ENCODE measurements at places on chromosomes 4 and X. TPM values are rescaled to one million over a fixed set of nuclear protein-coding genes. Genes with fewer than 3 reads are reported as not detected.

DNA sequence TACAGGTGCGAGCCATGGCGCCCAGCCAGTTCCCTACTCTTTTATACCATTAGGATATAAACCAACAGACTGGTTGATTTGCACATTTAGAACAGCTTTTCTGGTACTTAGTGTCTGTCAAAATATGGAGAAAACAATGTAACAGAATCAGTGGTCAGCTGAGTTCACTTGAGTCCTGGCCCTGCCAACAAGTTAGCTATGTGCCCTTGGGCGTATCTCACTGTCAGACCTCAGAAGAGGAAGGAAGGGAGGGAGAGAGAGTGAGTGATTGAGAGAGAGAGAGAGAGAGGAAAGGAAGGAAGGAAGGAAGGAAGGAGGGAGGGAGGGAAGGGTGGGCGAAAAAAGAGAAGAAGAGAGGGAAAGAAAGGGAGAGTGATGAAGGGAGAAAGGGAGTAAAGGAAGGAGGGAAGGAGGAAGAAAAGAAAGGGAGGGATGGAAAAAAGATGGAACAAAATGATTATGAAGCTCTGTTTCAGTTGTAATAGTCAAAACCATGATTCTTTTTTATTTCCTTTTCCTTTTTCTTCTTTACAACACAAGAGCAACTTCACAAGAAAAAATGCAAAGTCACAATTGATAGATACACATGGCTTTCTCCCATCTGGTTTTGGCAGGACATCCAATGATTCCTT is 55.7 kb upstream of the PDGFRA start:
- DNase-seq, result no peak

GRCh38 chr4:26386386-26386785 is 65.6 kb downstream of the RBPJ start:
- no peak for DNase-seq

GRCh38 chrX:32745323-32745722 is 466.0 kb downstream of the DMD start:
- DNase-seq, result no peak

Gene RELL1
- polyA plus RNA-seq, result 10.4 TPM

- no peak for DNase-seq
Measured at GRCh38 chr4:184798504-184798903, 27.3 kb downstream of the ACSL1 start.

DNA sequence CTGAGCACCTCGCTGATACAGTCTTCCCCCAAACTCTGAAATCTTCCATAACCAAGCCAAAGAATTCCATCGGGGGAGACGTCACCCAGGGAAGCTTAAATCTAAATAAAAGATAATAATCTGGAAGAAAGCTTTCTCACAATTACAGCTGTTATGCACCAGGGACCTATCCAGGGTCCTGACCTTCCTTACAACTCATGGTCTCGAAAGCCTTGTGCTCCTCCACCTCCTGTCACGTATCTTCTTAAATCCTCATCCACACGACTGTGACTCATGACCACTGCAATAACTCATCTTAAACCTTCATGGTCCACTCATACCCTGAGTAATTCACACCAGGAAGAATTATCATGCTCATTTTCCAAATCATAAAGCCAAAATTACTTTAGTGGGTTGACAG is 166.8 kb upstream of the FRG1 start:
- no peak for DNase-seq

DNA sequence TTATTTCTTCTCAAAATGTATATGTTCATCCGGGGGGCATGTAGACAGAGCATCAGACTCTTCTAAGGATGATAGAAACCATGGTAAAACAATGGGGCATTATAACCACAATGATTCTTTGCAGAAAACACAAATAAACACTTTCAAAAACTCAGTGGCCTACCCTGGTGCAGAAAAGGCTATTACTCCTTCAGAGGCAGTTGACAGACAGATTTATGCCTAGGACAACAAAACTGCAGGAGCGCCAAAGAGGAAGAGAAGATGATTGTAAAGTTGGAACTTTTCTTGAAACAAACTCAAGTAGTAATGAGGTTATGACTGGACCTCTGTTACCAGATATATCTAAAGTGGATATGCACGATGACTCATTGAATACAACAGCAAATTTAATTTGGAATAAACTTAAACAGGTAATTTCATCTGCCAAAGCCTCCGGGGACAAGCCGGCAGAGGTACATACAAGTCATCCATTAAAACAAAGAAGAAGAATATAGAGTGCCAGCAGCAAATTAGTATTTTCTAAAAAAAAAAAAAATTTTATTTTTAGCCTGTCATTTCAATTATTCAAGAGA is 1068.4 kb upstream of the INTU start:
- no peak for DNase-seq

DNA sequence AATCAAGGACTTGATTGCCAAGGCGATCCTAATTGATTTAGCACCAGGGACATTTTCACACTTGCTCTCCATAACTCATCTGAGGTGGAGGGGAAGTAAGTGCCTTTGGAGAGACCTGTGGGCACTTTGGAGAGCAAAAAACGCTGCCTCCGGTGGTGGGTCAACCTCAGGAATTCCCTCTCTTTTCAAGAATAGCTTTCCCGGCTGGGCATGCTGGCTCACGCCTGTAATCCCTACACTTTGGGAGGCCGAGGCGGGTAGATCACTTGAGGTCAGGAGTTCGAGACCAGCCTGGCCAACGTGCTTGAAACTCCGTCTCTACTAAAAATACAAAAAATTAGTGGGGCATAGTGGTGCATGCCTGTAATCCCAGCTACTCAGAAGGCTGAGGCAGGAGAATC is 49.2 kb downstream of the PRPS1 start:
- no peak for DNase-seq

GRCh38 chrX:95382799-95383198 is 1301.8 kb upstream of the DIAPH2 start:
- DNase-seq, result no peak

Gene F8A3
- polyA plus RNA-seq, result 14.9 TPM

GRCh38 chr4:133808151-133808550 is 393.4 kb downstream of the PABPC4L start:
- DNase-seq, result no peak

- no peak for DNase-seq
Measured at GRCh38 chrX:52424656-52425055, 55.8 kb downstream of the XAGE2 start.

DNA sequence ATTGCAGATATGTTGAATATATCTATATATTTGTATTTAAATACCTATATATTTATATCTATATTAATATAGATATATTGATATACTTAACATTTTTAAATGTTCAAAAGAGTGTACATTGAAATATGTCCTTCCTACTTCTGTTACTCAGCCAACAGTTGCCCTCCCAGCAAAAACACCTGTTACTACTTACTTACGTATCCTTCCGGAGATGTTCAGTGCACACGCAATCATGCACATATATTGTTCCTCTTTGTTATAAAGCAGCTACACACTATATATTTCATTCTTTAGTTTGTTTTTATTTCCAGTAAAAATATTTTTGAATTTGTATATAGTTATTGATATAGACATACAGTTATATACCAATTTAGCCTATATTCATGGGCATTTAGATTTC is 142.3 kb downstream of the ARHGAP24 start:
- DNase-seq, result no peak

GRCh38 chrX:106894392-106894909 is 8.7 kb downstream of the RIPPLY1 start:
- no peak for DNase-seq

- no peak for DNase-seq
Measured at GRCh38 chr4:188187106-188187505, 47.9 kb downstream of the TRIML1 start.

Gene TMEM255A
- 0.41 TPM for polyA plus RNA-seq

Gene SAGE1
- polyA plus RNA-seq, result not detected

- no peak for DNase-seq
Measured at GRCh38 chr4:76951672-76952010, 2.1 kb downstream of the SEPTIN11 start.

- no peak for DNase-seq
Measured at GRCh38 chr4:186150926-186151325, 40.4 kb upstream of the CYP4V2 start.

- no peak for DNase-seq
Measured at GRCh38 chr4:26080870-26081628, 167.0 kb downstream of the SMIM20 start.

DNA sequence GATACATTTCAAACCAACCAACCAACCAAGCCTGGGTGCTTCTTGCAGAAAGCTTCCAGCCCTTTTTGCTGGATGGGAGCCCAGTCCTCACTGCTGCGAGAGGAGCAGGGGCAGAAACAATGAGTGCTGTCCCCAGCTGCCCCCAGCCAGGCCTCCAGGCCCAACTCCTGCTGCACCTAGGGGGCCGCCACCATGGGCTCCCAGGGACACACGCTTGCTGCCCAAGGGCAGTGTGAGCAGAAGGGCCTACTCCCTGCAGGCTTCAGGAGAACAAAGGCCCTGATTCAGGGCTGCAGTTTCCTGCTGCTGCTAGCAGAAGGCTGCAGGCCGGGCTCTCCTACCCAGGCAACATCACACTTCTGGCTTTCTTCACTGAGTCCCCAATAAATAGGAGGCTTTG is 37.7 kb upstream of the ENPP6 start:
- no peak for DNase-seq

DNA sequence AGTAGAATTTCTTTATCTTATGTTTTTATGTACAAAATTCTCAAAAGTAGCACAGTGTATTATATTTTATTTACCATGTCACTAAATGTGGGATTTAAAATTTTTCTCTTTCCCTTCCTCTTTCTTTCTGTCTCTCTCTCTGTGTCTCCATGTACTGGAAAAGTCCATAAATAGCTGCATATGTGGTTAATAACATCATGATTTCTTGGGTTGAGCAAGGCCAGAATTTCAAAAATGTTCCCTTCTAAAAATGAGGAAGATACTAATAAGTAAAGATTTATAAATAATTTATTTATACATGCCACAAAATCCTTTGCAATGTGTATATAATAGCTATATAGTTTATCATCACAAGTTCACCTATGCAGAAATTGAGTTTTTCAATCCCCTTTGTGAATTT is 29.1 kb upstream of the DKK2 start:
- DNase-seq, result no peak

- no peak for DNase-seq
Measured at GRCh38 chrX:54177306-54177705, 5.7 kb downstream of the FAM120C start.

DNA sequence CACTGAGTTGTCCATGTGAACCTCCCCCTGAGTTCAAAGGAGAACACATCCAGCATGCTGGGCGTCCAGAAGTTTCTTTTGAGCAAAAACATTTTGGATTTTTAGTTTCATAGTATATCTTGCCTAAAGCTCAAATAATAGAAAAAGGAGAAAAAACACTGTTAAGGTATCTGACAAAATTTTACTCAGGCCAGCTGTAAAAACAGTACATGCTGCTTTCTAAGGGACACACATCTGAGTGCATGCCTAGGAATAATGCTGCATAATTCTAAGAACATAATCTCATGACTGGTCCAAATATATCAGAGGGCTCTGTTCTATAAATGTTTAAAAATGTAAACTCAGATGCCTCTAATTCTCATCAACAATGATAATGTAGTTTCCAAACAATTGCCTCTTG is 561.3 kb upstream of the INTU start:
- DNase-seq, result no peak

GRCh38 chr4:112277705-112278448 is 7.8 kb downstream of the TIFA start:
- DNase-seq, result no peak

DNA sequence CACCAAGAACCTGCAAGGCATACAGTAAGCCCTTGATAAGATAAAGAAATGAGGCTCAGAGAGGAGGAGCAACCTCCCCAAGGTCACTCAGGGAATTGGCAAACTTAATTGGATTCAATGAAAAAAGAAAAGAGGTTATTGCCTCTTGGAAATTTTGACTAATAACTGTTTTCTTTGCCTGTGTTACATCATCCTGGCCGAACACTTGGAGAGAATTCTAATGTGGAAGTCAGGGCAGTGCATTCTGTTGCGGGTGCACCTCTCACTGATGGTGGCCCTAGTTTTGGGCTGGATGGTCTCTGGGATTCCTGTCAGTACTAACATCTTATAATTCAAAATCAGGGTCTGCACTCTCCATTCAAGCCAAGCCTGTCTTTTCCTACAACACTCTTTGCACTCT is 186.2 kb upstream of the BCOR start:
- no peak for DNase-seq

Gene TLR2
- 6.5 TPM for polyA plus RNA-seq

Gene SLC49A3
- polyA plus RNA-seq, result 2.5 TPM

Gene TMPRSS11D
- not detected for polyA plus RNA-seq

DNA sequence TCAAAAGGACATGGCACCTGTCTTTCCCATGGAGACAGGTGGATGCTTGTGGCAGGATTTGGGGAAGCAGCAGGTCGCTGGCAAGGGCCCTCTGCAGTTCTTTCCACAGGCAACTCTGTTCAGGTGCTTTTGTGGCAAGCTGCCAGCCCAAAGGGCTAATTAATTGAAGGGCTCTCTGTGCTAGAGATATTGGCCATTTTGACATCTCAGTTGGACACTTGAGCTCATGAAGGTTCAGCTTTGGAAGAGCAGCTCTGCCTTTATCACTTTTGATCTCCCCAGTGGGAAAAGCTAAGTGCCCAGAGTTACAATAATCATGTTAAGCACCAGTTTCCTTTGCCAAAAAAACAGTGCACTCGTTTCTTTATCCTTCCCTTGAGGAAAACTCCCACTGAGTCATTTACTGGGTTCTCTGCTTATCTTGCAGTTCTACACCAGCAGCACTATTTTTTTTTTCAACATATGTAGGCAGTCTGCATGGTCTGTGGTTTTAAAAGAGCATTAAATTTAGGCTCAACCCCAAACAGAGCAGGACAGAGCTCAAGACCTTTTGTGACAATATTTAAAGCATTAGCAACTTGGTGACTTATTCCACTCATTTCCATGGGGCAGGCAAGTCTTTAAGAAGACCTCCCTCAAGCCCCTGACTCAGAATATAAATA is 336.4 kb upstream of the RASGEF1B start:
- DNase-seq, result peak; percentile 6

DNA sequence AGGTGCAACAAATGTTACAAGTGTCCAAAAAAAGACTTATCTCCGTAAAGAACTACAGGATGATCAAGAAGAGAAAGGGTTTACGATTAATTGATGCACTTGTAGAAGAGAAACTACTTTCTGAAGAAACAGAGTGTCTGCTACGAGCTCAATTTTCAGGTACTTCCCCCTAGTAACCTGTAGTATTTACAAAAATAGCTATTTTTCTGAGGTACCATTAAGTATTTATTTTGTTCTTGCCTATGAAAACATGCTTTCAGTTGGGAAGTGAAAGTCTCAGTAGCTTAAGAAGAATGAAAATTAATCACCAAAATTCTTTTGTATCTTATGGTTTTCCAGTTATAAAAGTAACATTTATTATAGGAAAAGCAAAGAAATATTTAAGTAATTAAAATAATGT is 5.9 kb downstream of the THAP9 start:
- DNase-seq, result no peak
